Right kidney (tissue), 9 donors: ENCODE measurements at places on chromosomes 2 and 18.

DNA sequence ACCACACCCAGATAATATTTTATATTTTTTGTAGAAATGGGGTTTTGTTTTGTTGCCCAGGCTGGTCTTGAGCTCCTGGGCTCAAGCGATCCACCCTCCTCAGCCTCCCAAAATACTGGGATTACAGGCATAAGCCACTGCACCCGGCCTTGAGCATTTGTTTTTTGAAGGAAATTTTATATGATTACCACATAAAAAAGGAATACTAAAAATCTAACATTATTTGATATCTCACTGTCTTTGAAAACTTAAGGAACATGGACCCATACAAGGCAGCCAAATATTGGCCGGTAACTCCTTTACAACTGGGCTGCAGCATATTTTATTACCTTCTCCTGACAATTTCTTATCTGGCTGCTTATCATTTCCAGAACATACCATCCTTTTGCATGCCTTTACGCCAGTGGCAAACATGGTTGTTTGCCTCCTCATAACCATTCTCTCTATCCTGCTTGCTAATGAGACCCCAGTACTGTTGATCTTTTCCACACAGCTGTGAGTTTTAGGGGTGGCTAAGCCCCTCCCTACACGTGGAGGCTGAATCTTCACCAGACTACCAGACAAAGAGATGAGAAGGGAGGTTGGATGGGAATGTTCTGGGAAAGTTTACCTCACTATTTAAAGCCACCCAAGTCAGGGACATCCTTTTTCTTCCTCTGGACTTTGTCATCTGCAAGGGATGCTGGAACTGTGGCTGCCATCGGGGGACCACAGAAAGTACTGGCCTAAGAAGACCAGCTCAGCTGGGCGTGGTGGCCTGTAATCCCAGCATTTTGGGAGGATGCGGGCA, 157.5 kb downstream of the TGIF1 start:
- DNase-seq, result no peak

DNA sequence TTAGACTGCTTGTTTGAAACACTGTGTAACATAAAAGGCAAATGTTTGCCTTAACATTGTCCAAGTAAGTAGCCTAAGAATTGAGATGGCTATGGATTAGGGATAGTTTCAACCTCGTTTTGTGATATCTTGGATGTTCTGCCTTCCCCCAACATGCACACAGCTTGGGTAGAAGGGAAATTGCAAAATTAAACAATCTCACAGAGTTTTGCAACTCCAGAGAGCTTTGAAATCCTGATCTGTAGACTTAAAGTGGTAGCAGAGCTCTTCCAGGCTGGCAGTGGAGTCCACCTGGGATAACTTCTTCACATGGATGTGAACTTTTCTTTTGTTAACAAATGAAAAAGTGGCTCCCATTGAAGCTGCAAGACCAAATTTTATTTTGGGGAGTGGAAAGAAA, 59.6 kb downstream of the CHRNA1 start:
- DNase-seq, result no peak

DNA sequence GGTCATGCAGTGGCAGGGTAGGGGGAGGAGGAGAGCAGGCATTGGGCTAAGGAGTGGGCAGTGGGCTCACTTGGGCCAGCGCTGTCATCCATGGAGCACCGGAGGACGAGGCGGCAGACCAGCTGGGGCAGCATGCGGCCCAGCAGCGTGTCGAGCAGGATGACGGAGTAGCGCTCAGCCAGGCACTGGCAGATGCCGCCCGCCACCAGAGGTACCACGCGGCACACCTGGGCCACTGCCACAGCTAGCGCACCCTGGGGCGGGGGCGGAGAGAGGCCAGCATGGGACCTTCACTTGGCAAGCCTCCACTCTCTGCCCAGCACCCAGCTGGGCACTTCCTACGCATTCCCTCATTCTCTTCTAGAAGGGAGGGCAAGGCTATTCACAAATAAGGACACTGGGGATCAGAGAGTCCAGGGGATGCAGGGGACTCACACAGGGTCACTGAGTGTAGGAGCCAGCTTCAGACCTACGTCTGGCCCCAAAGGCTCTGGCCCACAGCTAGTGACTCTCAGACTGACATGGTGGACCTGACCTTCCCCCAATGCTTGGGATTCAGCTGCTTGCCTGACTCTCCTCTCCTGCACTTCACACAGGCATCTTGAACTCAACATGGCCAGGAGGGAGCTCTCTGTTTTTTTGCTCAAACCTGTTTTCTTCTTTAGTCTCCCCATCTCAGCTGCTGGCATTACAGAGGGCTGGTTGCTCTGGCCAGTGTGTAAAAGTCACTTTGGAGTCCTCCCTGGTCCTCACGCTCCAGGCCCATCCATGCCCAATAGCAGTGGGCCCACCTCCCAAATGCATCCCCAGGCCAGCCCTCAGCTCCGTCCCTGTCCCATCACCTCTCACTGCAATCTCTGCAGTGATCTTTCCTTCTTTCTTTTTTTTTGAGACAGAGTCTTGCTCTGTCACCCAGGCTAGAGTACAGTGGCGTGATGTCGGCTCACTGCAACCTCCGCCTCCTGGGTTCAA, 4.1 kb downstream of the SFTPB start:
- no peak for DNase-seq

DNA sequence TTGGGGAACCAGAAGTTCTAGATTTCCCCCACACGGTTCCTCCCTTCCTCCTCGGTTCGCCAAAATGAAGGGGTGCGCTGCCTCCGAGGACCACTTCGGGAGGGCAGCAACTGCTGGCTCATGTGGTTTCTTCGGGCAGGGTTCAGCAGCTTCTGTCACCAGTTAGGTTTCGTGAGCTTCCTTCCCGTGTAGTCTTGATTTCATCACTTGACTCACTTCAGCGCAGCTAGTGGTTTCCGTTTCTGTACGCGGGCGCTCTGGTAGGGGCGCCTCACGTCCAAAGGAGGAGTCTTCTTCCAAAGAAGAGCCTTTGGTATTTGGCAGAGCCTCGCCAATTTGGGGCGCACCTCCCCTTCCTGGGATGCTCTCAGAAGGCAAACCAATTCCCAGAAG, 485 bp upstream of the GALNT3 start:
- no peak for DNase-seq

DNA sequence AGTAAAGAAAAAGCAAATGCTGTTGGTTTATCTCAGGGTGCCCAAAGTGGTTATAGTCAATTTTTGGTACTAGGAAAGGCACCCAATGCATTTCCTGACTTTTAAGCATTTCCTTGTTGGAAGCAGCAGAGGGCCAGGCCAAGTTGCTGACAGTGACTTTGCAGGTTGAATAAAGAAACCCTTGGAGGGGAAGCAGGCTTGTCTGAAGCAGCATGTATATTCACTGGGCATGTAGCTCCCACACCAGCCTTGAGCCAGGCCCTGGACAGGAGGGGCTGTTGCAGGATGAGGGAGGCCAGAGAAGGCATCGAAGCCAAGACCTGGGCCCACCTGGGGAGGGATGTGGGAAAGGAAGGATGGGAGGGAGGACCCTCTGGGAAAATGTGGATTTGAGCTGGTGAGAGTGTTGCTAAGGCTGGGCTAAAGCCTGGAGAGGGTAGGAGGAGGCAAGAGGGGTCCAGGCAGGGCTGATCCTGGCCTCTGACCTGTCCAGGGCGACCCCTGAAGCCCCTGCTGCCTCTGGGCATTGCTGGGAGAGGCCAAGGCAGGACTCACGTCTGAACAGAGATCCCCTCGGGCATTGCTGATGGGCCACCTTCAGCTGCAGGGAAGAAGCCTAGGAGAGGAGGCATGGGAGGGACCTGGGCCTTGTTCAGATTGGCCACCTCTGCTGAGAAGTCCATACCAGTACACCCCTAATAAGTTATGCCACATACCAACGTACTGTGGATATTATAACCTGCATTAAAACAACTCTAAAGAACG, 79.6 kb downstream of the STPG4 start:
- DNase-seq, result no peak

DNA sequence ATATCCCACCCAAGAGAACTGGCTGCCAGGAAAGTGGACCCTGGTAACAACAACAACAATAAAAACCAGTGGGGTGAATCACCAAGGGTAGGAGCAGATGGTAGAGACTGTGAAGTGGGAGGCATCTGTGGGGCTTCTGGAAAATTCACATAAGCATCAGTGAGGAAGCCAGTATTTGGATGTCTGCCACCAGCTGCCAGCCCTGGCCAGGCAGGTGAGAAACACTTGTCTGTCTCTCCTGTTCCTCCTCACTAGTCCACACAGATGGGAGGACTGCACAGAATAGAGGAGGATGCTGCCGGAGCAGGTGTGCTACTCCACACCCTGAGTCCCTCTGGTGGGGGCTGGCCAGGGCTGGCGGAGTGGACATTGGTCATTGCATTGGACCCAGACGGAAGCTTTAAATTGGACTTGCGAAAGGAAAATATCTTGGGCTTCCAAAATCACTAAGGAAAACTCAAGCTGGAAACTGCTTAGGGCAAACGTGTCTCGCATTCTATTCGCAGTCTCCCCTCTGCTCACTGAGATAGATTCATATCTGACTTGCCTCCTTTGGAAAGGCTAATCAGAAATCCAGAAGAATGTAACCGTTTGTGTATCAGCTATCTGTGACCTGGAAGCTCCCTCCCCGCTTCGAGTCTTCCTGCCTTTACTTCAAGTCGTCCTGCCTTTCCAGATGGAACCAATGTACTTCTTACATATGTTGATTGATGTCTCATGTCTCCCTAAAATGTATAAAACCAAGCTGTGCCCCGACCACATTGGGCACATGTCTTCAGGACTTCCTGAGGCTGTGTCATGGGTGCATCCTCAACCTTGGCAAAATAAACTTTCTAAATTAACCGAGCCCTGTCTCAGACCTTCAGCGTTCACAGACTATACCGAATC, 69.1 kb downstream of the NAB1 start:
- DNase-seq, result no peak

- DNase-seq, result no peak
Observed at GRCh38 chr2:176392744-176393414, 123.6 kb downstream of the MTX2 start.

- peak; percentile 62 for DNase-seq
Observed at GRCh38 chr2:179861027-179861415, 391 bp downstream of the ZNF385B start.

DNA sequence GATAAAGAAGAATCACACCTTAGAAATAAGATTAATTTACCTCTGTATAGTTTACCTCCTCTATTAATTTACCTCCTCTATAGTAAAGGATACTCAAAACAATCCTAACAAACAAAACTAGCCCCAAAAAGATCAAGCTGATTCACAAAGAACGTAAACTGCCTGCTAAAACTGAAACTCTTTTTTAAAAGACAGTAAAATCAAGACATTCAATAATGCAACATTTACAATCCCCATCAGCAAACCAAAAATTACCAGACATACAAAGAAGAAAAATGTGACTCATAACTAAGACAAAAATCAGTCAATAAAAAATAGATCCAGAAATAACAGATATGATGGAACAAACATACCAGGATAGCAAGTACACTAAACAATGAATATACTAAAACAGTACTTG, 215.7 kb downstream of the ZEB2 start:
- DNase-seq, result no peak

GRCh38 chr2:29227935-29228675, 112.9 kb downstream of the CLIP4 start:
- DNase-seq, result no peak

- peak; percentile 89 for DNase-seq
Observed at GRCh38 chr2:42102024-42102590, 54.3 kb downstream of the PKDCC start.

GRCh38 chr18:62485684-62486083, 37.1 kb upstream of the ZCCHC2 start:
- no peak for DNase-seq

DNA sequence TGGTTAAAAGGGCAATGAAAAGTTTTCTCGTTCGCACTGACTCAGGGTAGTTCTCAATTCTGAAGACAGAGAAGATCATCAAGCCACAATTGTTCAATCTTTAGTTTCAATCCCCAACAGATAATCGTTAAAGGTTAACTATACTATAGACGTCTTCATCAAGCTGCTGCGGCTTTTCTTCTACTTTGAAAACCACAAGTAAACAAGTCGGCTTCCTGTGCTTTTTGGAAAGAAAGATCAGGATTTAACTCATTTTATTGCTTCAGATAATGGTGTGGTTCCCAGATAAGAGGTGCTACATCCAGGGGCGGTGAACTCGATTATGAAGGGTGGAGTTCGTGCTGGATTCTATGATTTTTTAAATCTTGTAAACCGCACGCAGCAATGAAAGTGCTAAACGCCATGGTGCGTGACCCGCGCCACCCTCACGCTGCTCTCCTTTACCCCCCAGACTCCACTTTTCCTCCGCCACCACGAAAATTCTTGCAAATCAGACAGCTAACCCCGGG, 545 bp upstream of the CDCA7 start:
- DNase-seq, result no peak

DNA sequence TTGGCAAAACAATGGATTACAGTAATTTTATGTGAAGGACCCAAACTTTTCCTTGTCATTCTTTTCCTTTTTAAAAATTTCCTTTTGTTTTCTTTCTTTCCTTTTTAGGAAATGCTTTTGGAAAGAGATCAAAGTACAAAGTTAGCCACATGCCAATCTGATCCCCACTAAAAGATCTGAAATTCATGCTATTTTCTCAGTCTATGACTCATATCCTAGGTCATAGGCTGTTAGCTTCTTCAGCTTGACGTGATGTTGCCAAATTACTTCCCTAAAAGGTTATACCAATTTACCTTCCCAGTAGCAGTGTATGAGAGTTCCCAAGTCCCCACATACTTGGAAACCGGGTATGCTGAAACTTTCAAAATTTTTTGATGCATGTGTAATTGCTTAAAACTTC, 355.3 kb downstream of the INSIG2 start:
- no peak for DNase-seq

DNA sequence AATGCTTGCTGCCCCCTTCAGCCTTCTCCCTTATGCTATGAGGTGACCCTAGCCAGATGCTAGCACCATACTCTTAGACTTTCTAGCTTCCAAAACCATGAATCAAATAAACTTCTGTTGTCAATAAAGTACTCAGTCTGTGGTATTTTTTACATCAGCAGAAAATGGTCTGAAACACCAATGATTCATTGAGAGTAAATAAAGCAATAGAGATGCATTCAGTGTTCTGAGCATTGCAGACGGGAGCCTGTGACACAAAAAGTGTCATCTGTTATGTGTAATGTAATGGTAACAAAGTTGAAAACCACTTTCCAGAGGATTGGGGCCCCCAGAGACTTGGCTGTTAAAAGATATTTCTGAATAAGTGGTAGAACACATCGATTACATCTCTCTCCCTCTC, 758.0 kb upstream of the NRXN1 start:
- no peak for DNase-seq

DNA sequence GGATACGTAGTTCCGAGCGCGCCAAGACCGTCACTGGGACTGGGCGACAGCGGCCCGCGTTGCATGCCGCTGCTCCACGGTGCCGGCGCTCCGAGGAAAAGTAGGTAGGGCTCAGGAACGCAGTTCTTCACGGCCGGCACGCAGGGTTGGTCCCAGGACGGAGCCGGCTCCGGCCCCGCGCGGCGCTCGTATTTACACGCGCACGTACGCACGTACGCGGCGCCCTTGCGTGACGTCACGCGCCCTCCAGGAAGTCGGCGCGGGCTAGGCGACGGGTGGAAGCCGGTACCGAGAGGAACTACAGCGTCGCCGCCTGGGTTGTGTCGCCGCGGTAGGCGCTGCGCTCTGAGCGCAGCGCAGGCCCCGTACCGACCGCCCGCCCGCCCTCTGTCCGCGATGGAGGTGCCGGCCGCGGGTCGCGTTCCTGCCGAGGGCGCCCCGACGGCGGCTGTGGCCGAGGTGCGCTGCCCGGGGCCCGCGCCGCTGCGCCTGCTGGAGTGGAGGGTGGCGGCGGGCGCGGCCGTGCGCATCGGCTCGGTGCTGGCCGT, at the start of gene CTDP1:
TSS of gene CTDP1 (plus strand) at position 252 of the 548 bp plus-strand sequence. CDS start at position 397, 145 bp downstream.
- peak; percentile 100 for DNase-seq
